Liver (tissue), 10 donors: ENCODE measurements at places on chromosomes 16 and 17. TPM values are rescaled to one million over a fixed set of nuclear protein-coding genes. Genes with fewer than 3 reads are reported as not detected.

The PHB1 gene
- total RNA-seq: 52.5 TPM

The KRT25 gene
- total RNA-seq: not detected

The CLEC19A gene
- not detected for total RNA-seq

The PRR14 gene
- 9.1 TPM for total RNA-seq

The PERCC1 gene
- total RNA-seq: 4.7 TPM

The PRAC1 gene
- total RNA-seq: not detected

The UBN1 gene
- 19.1 TPM for total RNA-seq

The PGS1 gene
- total RNA-seq: 24.1 TPM

The NSF gene
- 24.0 TPM for total RNA-seq

The SRSF2 gene
- total RNA-seq: 184 TPM

The KCNH6 gene
- total RNA-seq: 0.09 TPM

The KIF2B gene
- not detected for total RNA-seq

The SOX15 gene
- 0.17 TPM for total RNA-seq

The ABCC6 gene
- total RNA-seq: 162 TPM

The C17orf113 gene
- 0.14 TPM for total RNA-seq

The LGALS3BP gene
- 66.0 TPM for total RNA-seq

The PSMB10 gene
- 24.8 TPM for total RNA-seq

The MYH3 gene
- 0.65 TPM for total RNA-seq

The ATP1B2 gene
- 0.33 TPM for total RNA-seq

The CACNG3 gene
- total RNA-seq: not detected

The SCO1 gene
- 26.0 TPM for total RNA-seq

The GRB7 gene
- total RNA-seq: 3.0 TPM

The CHST4 gene
- total RNA-seq: 0.09 TPM

The AMFR gene
- 128 TPM for total RNA-seq

The INTS2 gene
- 9.8 TPM for total RNA-seq

The SOX8 gene
- total RNA-seq: 0.17 TPM

The NOTUM gene
- 0.19 TPM for total RNA-seq

The TBC1D3L gene
- 0.70 TPM for total RNA-seq

The SDK2 gene
- 0.14 TPM for total RNA-seq

The NTN1 gene
- total RNA-seq: 0.14 TPM

The ZNF423 gene
- 0.42 TPM for total RNA-seq

The STXBP4 gene
- total RNA-seq: 4.2 TPM

The CCL18 gene
- total RNA-seq: not detected

The PRCD gene
- total RNA-seq: 1.0 TPM

The CACNB1 gene
- 0.05 TPM for total RNA-seq

The ABCA9 gene
- total RNA-seq: 6.7 TPM

The PTX4 gene
- total RNA-seq: 0.08 TPM

The NARF gene
- 87.5 TPM for total RNA-seq

The STAT5B gene
- 33.9 TPM for total RNA-seq

The KCTD19 gene
- not detected for total RNA-seq

The STX4 gene
- total RNA-seq: 19.8 TPM

The COX10 gene
- total RNA-seq: 15.1 TPM

The KRT36 gene
- total RNA-seq: not detected

The RBBP6 gene
- total RNA-seq: 13.1 TPM

The CD68 gene
- 15.8 TPM for total RNA-seq

The SHISA6 gene
- total RNA-seq: not detected

The RBFOX1 gene
- not detected for total RNA-seq

The SLFN14 gene
- total RNA-seq: 23.7 TPM

The SLC5A11 gene
- total RNA-seq: 4.1 TPM

The FXR2 gene
- total RNA-seq: 12.4 TPM

The TEKT5 gene
- not detected for total RNA-seq

The TVP23C gene
- total RNA-seq: 20.7 TPM

The ZNF205 gene
- total RNA-seq: 6.9 TPM

The WSCD1 gene
- total RNA-seq: 1.7 TPM

The MYH2 gene
- total RNA-seq: under 0.01 TPM

The TLCD2 gene
- total RNA-seq: 1.2 TPM

The ZNF750 gene
- not detected for total RNA-seq
